ENCODE measurements at places on chromosomes 5 and 9.

DNA sequence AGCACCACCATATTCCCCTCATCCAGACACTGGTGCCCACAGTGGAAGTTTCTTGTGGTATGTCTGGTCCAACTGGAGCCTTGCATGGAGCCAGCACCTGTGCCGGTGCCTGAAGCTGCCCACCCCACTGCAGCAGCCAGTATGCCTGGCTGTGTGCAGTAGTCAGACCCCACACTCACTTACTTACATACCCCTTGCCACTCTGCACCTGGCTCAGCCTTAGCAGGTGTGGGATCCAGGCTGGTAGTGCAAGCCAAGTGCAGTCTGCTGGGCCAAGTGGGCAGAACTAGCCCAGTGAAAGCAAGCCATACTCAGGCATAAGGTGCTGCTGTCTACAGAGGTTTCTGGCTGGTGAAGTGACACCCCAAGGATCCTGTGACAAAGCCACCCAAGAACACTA lies 871.4 kb upstream of the C9orf72 start:
- no peak for DNase-seq

- no peak for DNase-seq
Measured at GRCh38 chr5:41649659-41650058, 139.3 kb upstream of the PLCXD3 start.

- no peak for DNase-seq
Measured at GRCh38 chr9:132129535-132129934, 32.3 kb upstream of the NTNG2 start.

DNA sequence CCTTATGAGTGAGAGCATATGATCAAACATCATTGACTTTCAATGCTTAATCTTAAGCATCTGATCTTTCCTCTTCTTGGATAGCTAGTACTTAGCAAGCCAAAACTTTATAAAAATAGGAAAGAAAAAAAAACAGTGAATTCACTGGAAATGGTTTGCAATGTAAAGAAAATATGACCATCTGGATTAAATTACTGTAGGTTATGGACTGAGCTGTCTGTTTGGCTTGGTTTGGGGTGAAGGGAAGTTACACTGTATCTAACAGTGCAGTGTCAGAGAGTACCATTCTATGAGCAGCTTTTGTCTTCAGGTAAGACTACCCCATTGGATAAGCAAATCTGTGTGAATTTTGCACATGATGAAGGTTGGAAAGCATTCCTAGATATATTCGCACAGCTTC lies 151.4 kb downstream of the TLE1 start:
- no peak for DNase-seq

DNA sequence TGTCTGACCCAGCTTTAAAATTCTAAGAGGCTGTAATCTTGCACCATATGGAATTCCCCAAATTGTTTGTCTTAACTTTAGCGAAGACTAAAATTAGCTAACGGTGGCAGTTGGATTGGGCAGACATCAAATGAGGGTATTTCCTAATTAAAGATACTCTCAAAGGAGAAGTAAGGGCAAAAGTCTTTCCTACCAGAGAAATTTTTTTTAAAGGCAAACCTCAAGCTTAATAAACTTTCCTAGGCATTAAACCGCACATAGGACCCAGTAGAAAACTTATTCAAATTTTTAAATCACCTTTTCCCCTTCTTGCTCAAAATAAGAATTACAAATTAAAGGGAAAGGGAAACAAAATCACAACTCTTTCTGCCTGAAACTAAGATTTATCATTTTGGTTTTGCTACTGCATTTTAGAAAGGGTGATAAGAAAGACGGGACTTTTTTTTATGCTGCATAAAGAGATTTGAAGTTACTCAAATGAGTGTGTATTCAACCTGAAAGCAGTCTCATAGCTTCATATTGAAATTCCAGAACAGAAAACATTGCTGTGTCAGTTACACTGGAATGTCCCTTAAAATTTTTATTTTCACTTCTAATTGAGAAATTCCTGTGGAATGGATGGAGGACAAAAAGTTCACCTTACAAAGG lies 189.1 kb upstream of the PTGER4 start:
- DNase-seq: no peak

DNA sequence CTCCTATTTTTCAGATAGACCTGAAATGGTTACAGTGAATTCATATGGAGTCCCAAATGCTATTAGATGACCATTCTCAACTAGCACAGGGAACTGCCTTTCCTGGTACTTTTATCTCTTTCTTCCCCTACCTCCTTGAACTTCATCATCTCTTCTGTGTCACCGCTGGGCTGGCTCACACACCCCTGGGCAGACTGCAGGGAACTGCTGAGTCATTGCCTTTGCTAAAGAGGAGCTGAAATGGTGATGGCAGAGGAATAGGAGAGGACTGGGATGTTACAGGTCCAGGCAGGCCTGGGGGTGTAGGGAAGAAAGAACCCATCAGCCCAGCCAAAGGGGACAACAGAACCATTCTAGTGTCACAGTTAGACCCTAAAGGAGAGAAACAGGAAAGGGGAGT lies 322.3 kb downstream of the ASTN2 start:
- DNase-seq: no peak

- no peak for DNase-seq
Measured at GRCh38 chr5:1752881-1753280, 46.8 kb downstream of the MRPL36 start.

DNA sequence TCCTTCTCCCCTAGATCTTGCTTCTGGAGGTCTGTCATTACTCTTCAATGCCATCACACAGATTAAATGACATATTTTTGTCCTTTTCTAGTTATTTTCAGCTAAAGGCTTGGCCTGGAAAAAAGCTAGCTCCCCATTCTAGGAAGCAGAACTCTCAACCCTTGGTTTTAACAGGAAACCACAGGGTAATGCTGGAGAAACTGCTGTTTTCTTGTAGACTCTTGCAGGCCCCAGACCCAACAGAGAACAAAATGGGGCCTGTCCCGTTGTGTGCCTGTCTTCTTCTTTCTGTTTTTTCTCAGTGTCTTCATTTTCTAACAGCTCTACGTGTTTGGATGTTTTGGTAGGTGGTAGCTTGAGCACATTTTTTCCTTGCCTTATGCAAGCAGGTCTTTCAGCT lies 21.5 kb downstream of the DCANP1 start:
- no peak for DNase-seq

DNA sequence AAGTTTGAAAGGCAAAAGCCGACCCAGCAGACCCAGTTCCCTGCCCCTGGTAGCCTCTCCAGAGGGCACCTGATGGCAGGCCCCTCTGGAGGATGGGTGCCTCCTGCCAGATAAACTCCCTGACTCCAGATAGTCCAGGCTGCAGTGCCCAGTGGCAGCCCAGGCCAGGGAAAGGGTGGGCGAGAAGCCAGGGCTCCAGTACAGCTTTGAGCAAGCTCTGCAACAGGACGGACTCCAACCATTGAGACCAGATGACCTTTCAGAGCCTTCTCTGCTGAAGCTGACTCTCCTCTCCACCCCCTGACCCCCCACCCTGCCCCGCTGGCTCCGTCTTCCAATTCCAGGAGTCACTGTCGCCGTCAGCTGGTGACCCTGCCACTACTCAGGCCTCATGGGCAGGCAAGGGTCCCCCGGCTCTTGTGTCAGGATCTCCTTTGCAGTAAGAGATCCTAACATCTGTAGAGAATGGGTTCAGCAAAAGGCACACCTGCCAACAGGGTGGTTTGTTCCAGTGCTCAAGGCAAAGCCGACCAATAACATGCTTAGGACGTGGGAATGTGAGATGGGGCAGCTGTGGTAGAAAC lies 15.5 kb upstream of the FCN1 start:
- no peak for DNase-seq

- DNase-seq: no peak
Measured at GRCh38 chr5:109652096-109652495, 37.6 kb upstream of the MAN2A1 start.

Data from CD4-positive, alpha-beta memory T cell (primary cell).